ENCODE measurements at places on chromosomes 3 and 15.
A peak's percentile ranks its signal among the peaks of the same experiment; 100 is the strongest.

GRCh38 chr3:135582800-135583199, 382.7 kb upstream of the PPP2R3A start:
- no peak for DNase-seq

GRCh38 chr15:92671406-92671805, 15.8 kb upstream of the FAM174B start:
- no peak for DNase-seq

GRCh38 chr3:141594357-141594756, 107.5 kb downstream of the RASA2 start:
- DNase-seq: no peak

- no peak for DNase-seq
Measured at GRCh38 chr3:123020709-123021108, 6.9 kb downstream of the SEMA5B start.

DNA sequence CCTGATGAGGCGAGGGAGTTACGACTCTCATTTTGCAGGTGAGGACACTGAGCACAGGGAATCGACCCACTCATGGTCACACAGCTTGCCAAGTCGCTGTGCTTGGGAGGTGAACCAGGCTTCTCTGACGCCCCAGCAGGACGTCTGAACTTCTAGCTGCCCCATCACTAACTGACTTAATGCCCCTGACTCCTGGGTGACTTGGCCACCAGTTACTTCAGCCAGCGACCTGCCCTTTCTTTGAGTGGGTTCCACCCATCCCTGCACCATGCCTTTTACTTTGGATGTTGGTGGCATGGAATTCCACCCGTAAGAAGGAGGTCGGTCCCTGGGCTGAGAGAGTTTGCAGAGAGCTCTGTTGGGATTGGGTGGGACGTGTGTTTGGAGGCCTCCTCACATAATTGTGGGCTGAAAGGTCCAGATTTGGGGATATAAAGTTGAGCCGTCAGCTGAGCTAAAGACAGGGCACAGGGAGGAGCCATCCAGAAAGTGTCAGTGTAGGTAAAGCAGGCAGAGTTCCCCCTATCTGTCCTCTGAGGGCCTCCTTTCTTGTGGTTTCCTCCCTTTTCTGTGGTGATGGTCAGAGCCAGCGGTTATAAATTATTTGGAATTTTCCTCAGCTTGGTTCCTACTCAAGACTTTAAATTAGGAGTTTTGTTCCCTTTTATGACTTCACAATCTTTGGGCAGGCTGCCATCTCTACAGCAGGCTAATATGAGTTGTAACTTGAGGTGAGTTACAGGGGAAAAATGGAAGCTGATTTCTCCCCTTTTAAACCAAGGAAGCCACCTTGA, 55.0 kb downstream of the FLNB start:
- DNase-seq: no peak

DNA sequence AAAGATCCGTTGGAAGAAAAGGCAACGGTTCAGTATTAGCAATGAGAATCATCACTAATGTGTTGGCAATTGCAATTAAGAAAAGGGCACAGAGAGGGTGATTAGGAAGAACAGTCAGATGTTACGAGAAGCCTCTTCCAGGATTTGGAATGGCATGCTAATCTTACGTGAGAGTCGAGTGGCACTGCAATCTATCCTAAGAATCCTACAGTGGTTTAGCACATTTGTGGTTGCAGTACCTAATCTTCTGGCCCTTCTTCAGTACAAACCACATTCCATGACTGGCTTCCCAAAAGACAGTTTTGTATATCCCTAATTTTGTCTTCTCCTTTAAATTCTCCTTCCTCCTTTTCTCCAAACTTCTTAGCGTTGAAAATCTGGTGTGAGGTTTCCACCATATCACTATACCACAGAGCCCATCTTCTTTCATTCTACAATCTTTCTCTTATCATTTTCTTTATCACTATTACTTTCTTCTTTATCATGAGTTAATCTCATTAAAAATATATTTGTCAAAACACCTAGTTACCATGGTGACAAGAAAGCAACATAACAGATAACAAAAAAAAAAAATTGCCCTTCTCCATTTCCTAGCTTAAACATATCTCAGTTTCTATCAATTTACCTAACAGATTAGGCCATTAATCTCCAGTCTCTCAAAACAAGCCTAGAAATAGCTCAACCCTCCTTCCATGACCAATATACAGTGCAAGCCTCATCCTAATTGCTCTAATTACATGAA, 60.1 kb downstream of the IGSF11 start:
- DNase-seq: no peak

- peak; percentile 84 for DNase-seq
Measured at GRCh38 chr3:3799173-3800079, at the start of gene LRRN1. Gene LRRN1 (plus strand): TSS chr3:3799431. CDS start chr3:3844642, 45,211 bp downstream.

DNA sequence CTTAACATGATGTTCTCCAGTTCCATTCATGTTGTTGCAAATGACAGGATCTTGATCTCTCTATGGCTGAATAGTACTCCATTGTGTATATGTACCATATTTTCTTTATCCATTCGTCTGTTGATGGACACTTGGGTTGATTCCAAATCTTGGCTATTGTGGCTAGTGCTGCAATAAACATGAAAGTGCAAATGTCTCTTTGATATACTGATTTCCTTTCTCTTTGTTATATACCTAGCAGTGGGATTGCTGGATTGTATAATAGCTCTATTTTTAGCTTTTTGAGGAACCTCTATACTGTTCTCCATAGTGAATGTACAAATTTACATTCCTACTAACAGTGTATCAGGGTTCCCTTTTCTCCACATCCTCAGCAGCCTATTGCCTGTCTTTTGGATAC, 5.9 kb upstream of the RBP2 start:
- no peak for DNase-seq

- DNase-seq: no peak
Measured at GRCh38 chr15:62104401-62104800, 37.6 kb downstream of the C2CD4A start.

- DNase-seq: no peak
Measured at GRCh38 chr3:58092521-58092920, 84.3 kb downstream of the FLNB start.

GRCh38 chr3:171646357-171647133, 163.7 kb downstream of the PLD1 start:
- peak; percentile 47 for DNase-seq

- no peak for DNase-seq
Measured at GRCh38 chr3:71447803-71448202, 135.7 kb downstream of the FOXP1 start.

- DNase-seq: no peak
Measured at GRCh38 chr3:116039651-116039985, 405.7 kb downstream of the LSAMP start.

DNA sequence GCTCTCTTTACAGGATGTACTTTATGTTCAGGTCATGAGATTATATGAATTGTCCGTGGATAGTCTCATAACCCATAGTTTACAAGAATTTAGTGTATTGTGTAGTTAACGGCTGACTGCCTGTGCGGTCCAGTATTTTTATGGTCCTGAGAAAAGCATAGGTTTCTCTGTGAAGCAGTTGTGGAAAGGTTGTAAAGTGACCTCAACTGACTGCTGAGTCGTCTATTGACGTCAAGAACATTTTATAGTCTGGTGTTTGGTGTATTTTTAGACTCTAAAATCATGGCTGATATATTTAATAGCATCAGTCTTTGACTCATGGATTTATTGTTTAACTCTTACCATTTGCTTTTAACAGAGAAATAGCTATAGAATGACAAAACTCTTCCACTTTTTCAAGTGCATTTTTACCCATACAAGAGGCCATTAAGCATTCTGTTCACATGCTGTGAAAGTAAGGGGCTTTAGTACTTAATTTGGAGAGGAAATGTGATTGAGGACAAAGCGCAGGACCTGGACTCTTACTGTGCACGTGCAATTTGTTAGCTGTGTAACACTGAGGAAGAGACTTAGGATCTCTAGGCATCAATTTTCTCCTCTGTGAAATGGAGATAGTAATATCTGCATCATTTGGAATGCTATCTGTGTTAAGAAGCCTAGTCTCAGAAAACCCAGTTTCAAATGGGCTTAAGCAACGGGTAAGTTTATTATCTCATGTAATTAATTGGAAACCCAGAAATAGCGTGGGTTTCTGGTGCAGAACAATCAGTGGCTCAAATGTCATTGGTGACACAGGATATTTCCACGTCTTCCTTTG, 240.8 kb downstream of the NFKBIZ start:
- no peak for DNase-seq

DNA sequence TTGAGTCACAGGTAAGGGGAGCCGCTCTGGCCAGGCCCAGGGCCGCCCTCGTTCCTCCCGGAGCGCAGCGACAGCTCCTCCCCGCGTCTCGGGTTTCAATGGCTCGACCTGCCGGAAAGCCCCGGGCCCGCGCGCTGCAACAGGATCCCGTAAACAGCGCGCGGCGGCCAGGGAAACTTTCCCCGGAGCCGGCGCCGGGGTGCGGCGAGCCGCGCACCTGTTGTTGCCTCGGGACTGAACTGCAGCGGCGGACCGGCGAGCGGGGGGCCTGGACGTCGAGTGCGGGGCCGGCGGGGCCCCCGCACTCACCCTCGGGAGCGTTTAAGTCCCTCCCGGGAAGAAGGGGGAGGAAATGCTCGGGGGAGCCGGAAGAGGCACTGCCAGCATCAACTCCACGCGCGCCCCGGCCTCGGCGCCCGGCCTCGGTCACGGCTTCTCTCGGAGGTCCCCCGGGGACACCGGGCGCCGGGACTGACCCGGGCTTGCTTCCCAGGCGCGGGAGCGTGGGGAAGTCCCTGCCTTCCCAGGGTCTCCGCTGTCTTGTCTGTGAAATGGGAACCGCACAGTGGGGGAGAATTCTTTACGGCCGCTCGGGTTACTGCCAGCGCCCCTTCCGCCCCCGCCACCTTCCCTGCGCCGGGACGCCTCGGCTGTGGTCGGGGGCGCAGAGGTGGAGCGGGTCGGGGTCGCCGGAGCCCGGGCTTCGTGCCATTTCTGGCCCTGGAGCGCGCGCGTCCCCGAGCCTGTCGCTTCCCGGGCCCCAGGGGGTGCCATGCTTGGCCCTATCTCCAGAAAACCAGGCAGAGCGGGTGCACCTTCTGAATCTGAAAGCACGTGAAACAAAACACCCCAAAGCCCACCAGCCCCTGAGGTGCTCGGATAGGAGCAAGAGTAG, 7.5 kb upstream of the PGPEP1L start:
- no peak for DNase-seq

DNA sequence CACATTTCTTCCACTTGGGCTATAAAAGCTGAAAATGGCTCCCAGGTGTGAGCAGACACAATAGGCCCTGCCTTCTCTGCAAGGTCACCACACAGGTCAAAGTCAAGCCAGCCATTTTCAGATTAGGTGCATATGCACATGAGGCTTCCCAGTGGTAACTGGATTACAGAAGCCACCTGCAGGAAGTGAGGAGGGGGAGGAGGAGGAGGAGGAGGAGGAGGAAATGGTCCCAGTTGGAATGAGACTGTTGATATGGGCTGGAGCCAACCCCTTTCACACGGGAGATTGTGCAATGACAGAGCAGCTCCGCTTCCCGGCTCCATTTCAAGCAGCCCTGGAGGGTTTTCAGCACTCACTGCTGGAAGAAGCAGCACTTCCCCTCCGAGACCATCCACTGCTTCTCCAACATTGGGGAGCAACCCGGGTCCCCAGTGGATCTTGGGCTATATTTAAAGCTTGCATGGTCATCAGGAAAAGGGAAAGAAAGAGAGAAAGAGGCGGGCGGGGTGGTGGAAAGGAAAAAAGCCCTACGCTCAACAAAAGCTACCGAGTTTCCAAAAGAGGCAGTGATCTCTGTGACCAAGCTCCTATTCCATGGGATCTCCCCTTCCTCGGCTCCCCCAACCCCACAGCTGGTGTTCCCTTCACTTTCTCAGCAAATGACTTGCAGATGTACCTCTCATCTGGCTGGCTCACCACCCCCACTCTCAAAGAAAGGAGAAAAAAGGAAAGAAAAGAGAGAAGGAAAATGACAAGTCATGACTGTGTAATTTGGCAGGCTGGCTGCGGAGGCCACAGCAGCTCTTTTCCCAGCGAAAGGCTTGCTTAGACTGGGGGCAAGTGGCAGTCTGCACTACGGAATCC, 58.3 kb downstream of the LRIG1 start:
- no peak for DNase-seq

DNA sequence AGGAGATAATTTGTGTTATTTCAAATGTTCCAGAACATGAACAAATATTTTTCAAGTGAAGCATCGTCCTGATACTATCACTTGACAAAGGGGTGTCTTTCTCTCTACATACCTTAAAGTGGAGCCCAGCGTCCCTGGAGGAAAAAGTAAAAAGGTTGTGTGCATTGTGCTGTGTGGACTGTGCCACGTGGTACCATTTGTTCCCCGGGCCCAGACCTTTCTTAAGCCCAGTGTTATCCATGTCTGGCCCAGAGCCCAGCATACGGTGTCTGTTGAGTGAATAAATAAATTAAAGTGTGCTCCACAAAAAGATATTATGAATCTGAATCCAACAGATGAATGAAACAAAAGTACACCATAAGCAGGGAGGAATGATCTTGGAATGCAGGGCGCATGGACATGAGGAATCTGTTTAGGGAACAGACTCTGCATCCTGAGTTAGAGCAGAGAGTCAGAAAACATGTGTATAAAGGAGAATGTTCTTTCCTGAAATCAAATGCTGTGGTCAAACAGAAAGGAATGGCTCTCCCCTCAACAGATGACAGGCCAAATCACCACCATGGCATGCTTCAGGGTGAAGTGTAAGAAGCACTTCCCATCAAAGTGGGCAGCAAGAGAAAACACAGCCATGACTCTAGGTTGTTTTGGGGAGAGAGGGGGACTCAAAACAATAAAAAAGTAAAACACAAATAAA, 8.1 kb upstream of the PRSS50 start:
- DNase-seq: no peak

DNA sequence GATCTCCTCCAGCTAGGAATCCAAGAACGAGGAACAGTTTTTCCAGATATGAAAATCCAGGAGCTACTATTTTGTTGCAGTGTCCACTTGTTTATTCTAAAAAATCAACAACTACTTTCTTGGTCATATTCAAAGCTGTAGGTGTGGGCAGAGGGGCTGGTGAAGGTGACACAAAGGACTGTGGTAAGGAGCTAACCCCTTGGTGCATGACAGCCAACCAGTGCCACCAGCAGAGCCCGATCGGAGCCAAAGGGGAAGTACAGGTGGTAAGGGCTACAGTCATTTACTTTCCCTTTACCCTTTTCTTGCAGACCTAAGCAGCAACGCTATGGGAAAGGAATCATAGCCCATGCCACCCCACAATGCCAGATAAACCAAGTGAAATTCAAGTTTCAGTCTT, 30.7 kb downstream of the PLA1A start:
- DNase-seq: no peak

- DNase-seq: no peak
Measured at GRCh38 chr3:123732447-123732846, 147.6 kb upstream of the HACD2 start.

GRCh38 chr15:26261413-26261812, 398.3 kb upstream of the ATP10A start:
- no peak for DNase-seq

GRCh38 chr3:125039131-125040100, 16.4 kb downstream of the HEG1 start:
- DNase-seq: no peak

DNA sequence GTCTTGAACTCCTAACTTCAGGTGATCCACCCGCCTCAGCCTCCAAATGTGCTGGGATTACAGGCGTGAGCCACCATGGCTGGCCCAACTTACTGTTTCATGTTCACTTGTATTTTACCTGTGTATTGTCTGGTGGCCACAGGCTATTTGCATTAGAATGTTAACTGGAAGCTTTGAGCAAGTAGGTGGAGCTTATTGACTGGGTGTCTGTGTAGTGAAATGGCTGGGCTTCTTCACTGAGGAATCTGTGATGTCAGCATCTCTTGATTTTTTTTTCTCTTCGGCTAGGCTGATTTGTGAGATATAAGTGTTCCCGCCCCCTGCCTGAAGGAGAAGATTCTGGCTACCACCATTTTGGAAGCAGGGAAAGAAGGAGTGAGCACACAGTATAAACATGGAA, 237.8 kb upstream of the PEX5L start:
- DNase-seq: no peak

GRCh38 chr3:22907161-22907780, 295.9 kb upstream of the UBE2E2 start:
- no peak for DNase-seq
